ENCODE measurements at places on chromosomes 1 and 21.

DNA sequence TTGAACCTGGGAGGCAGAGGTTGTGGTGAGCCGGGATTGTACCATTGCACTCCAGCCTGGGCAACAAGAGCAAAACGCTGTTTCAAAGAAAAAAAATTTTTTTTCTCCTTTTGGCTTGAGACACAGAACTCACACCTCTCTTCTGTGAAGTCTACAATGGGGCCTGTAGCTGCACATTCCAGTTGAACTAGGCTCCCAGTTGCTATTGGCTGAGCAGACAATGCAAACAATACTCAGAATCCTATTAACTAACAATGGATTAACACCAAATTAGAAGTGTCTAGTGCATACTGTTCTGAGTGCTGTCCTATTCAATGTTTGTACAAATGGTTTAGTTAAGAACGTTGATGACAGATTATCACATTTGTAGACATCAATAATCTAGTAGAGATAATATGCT is 17.6 kb upstream of the MCL1 start:
- no peaks in the 10 kb centered on the region for H3K36me3 ChIP-seq
- no peaks in the 10 kb centered on the region for H3K4me1 ChIP-seq
- no peaks in the 10 kb centered on the region for H3K27me3 ChIP-seq
- DNase-seq, result no peak

DNA sequence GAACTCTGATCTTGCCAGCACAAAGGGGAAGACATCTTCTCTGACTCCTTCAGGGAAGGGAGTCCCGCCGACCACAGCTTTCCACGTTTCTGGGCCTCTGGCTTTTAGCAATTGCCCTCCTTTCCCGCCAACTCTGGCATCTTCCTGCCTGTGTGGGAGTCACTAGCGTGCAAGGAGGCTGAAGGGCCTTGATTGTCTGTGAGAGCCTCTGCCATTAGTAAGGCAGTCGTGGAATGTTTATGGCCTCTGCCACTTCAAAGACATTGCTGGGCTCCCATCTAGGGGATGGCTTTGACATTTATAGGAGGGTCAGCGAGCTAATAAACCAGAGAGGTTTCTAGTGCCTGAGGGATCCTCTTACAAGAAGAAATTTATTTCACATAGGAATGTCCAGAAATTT is 14.3 kb upstream of the PROK1 start:
- no peaks in the 10 kb centered on the region for H3K36me3 ChIP-seq
- no peaks in the 10 kb centered on the region for H3K4me1 ChIP-seq
- H3K27ac ChIP-seq, result no peak overlapping the region
- no peak for DNase-seq
- no peak overlapping the region for H3K4me3 ChIP-seq

GRCh38 chr1:162632217-162632666 is at the start of gene DDR2:
Gene DDR2 (plus strand): TSS chr1:162632464. CDS start chr1:162719064, 86,600 bp downstream.
- H3K27ac ChIP-seq, result peak within 1 kb of the TSS; percentile 93
- peak within 1 kb of the TSS; percentile 52 for H3K4me3 ChIP-seq
- no peaks in the 10 kb centered on the region for H3K36me3 ChIP-seq
- peak; percentile 75 for DNase-seq
- H3K4me1 ChIP-seq, result no peaks in the 10 kb centered on the region
- H3K27me3 ChIP-seq, result no peaks in the 10 kb centered on the region

GRCh38 chr1:166127003-166127402 is 39.8 kb downstream of the FAM78B start:
- H3K4me3 ChIP-seq, result no peak overlapping the region
- H3K27ac ChIP-seq, result no peak overlapping the region
- no peaks in the 10 kb centered on the region for H3K36me3 ChIP-seq
- no peaks in the 10 kb centered on the region for H3K4me1 ChIP-seq
- DNase-seq, result no peak

DNA sequence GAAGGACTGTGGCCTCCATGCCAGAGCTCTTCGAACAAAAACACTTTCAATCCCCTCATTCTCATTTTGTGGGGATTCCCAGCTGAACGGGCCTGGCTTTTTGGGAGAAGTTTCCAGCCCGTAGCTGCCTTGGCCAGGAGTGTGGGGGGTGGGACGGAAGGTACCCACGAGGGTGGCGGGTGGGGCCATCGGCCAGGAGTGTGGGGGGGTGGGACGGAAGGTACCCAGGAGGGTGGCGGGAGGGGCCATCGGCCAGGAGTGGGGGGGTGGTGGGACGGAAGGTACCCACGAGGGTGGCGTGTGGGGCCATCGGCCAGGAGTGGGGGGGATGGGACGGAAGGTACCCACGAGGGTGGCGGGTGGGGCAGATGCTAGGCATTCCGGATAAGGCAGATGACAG is 71.7 kb upstream of the ZBTB18 start:
- no peak overlapping the region for H3K4me3 ChIP-seq
- H3K4me1 ChIP-seq, result no peaks in the 10 kb centered on the region
- no peaks in the 10 kb centered on the region for H3K27me3 ChIP-seq
- DNase-seq, result no peak
- H3K27ac ChIP-seq, result no peak overlapping the region

DNA sequence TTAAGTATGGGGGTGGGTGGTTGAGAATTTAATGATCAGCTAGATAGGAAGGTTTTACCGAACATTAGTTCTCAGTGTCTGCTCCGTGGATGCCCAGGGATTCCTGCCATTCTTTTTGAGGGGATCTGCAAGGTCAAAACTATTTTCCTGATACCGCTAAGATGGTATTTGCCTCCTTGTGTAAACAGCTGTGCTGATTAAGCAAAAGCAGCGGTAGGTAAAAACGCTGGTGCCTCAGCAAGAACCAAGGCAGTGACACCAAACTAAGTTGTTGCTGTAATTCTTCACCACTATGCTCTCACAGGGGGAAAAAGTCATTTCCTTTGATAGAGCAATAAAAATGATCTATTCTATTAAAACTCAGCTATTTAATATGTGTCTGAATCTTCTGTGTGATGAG is 229.0 kb downstream of the FMN2 start:
- no peaks in the 10 kb centered on the region for H3K4me1 ChIP-seq
- DNase-seq, result no peak
- H3K36me3 ChIP-seq, result no peaks in the 10 kb centered on the region
- no peaks in the 10 kb centered on the region for H3K27me3 ChIP-seq
- H3K4me3 ChIP-seq, result no peak overlapping the region
- H3K27ac ChIP-seq, result no peak overlapping the region
